ENCODE measurements at places on chromosomes 4 and X. TPM values are rescaled to one million over a fixed set of nuclear protein-coding genes. Genes with fewer than 3 reads are reported as not detected.

SLC26A1 gene
- total RNA-seq, result not detected

DNA sequence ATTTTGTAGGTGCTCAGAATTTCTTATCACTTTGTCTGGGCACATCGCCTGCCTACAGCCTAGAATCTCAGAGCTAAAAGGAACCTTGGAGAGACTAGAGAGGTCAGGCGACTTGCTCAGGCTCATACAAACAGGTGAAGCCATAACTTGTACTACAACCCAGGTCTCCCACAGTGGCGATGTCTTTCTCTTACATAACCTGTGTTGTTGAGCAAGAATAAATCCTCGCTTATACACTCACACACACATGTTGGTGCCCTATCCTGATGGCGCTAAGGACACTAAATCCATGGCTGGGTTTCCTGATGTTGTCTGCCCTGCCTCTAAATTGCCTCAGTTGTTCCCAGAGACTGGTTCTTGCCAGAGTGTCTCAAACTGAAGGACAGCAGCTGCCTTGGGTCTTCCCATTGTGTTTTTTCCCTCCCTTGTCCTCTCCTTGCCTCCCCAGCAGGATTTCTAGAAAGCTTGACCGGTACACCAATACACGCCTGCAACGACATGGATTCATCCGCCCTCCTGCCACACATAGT is 1.6 kb downstream of the TSC22D3 start:
- ATAC-seq, result no peak

GRCh38 chr4:112312610-112313239 is 15.6 kb downstream of the ALPK1 start:
- ATAC-seq, result no peak

- ATAC-seq, result no peak
Measured at GRCh38 chr4:55329012-55329411, 17.0 kb upstream of the SRD5A3 start.
